ENCODE measurements at places on chromosomes 3 and 15.

GRCh38 chr3:186594591-186595113, 18.2 kb upstream of the AHSG start:
- DNase-seq = no peak

DNA sequence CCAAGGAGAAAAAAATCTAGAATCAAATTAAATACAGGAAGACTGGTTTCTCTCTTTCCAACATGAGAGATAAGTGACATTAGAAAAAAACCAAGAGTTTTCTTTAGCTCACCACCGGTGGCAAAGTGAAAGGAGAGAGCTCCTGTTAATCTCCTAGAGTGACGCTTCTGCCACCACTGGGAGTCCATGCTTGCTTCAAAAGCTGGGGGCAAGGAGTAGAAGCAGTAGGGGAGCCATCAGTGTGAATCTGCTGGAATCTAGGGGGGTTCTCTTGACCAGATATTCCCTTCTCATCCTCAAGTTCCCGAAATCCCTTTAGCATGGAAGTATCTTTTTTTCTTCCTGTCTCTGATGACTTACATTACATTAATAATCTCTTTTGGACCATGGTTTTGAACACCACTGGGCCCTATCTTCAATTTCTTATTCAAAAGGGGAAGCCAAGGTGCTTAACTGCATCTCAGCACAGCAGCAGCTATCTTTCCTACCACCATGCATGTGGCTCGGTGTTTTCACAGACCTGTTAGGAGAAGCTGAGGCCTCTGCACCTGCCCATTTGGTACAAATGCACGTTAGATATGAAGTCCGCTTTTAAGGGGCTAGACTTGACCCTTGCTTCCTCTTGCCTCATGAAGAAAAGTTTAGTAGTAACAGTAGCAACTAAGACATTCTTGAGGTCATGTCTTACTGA, 6.6 kb upstream of the ICE2 start:
- no peak for DNase-seq

DNA sequence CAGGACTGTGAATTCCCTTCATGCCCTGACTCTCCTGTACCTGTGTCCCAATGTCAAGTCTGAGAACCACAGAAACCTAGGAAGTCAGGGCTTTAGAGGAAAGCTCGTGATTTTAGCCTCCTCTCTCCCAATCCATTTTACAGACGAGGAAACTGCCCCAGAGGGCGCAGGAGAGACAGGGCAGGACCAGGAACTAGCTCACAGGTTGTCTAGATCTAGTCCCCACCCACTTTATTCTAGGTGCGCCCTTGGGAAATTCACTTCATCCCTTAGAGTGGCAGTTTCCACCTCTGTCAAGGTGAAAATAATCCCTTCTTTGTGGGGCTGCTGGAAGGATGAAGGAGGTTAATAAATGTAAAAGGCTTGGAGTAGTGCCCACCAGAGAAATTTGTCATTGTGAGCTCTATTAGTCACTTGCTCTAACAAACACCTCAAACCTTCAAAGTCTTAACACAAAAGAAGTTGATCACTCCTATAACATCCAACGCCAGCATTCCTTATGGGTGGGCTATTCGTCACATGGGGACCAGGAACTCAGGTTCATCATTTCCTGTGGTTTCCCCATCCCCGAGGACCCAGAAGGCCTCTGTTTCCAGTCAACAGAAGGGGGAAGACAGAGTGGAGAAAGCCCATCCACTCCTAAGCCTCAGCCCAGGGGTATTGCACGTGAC, 282.3 kb downstream of the XXYLT1 start:
- no peak for DNase-seq

- DNase-seq = peak; percentile 72
Observed at GRCh38 chr15:65580287-65580686, 30.6 kb downstream of the INTS14 start.

- no peak for DNase-seq
Observed at GRCh38 chr15:68618394-68618793, 39.6 kb downstream of the CORO2B start.

DNA sequence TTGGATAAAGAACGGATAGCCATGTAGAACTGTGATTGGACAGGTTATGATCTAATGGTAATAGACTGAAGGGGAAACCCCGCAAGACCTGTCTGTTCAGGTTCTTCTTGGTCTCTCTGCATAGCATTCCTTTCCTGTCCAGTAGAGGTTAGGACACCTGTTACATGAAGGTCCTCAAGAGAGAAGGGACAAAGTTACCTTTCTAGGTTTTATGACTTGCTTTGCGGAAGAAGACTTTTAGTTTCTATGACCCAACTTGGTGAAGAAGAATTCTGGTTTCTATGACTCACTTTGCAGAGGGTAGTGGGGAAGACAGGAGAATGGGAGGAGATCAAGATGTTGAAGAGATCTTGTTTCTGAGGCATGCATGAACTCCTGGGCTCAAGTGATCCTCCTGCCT, 97.9 kb upstream of the C3orf80 start:
- no peak for DNase-seq

DNA sequence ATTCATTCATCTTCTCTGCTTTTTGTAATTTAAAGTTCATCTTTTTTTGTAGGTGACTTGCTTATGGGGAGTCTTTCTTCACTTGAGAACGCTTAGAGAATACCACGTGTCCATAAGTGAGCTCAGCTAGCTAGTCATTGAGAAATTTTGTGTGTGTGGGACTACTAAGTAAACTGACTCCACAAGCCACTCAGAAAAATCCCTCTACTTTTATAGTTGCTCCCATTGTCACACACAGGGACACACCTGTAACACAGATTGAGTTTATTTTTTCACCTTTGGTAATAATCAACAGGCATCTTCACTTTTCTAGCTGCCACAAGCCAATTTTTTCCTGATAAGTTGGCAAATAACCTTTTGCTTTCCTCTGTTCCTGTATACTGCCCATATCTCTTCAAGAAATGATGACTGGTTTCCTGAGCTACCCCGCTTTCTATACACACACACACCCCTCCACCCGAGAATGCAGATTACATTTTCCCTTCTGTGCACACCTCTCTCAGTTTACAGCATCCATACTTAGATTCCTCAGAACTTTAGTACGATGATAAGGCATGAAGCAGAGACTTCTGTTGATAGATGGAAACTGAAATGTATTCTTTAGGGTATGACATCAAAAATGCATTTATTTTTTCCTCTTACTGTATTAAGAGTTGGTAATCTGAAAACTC, 4.6 kb downstream of the TSC22D2 start:
- DNase-seq = peak; percentile 94

- DNase-seq = no peak
Observed at GRCh38 chr3:79467721-79468120, 300.1 kb downstream of the ROBO1 start.

- peak; percentile 46 for DNase-seq
Observed at GRCh38 chr3:152615681-152616080, 219.2 kb upstream of the P2RY1 start.

GRCh38 chr3:15519096-15519495, 2.4 kb downstream of the COLQ start:
- DNase-seq = no peak

DNA sequence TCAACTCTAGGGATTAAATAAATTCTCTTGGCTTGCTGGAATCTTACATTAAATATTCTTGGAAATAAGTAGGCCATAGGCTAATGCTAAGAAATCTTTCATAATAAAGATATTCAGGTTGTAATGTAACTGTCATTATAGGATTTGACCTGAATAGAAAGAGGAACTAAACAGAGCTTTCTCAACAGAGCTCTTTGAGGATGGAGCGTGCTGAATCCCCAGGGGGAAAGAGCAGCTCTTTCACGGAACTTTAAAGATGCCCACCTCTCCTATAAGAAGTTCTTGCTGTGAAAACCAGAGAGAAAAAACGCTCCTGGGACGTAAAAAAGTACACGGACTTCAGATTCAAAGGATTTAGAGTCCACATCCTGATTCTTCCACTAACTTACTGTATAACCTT, 77.9 kb downstream of the NTRK3 start:
- no peak for DNase-seq

DNA sequence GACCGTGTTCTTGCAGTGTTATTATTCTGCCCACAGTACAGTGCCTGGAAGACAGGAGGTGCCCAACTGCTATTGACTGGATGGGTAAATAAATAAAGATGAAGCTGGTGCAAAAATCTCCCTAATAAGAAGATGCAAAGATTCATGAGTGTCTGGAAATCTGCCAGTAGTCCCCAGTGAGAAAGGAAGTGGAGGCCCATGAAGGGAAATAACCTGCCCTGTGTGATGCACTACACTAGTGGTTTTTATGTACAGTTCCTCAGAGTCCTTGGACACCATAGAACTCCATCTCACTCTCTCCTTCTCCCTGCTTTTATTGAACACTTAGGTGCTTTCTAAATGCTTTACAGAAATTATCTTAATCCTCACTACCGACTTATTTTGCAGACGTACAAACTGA, 8.3 kb upstream of the SUCLG2 start:
- no peak for DNase-seq

- DNase-seq = no peak
Observed at GRCh38 chr3:187900993-187901755, 155.9 kb upstream of the BCL6 start.

- DNase-seq = no peak
Observed at GRCh38 chr3:157063926-157064325, 96.0 kb downstream of the CCNL1 start.

- DNase-seq = no peak
Observed at GRCh38 chr3:151916781-151917180, 43.3 kb downstream of the SUCNR1 start.

DNA sequence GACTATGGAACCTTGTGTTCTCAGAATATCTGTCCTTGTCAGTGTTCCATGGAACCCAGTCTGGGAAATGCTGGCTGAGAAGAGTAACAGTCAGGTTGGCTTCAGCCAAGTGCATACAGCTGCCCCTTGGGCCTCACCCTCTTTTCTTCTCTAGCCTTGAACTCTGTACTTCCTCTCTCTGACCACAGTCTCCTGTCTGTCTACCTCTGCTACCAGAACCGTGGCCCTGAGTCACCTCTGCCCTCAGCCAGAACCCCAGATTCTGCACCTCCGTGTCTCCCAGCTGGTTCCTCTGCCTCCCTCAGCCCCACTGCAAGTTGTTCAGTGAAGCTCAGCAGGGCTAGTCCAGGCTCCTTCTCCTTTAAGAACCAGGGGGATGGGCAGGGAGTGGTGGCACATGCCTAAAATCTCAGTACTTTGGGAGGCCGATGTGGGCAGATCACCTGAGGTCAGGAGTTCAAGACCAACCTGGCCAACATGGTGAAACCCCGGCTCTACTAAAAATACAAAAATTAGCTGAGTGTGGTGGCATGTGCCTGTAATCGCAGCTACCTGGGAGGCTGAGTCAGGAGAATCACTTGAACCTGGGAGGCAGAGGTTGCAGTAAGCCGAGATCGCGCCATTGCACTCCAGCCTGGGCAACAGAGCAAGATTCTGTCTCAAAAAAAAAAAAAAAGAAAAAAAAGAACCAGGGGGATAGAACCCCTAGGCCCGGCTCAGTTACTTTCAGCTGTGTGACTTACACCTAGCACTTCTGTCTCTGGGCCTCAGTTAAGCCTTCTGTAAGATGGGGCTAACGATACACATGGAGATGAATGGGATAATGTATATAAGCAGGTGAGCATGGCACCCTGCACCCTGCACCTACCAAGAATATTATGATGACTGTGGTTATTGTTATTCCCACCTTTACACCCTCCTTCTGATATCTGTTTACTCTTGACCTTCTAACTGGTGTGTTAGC, 24.3 kb upstream of the TATDN2 start:
- DNase-seq = no peak

- DNase-seq = no peak
Observed at GRCh38 chr15:53246404-53246803, 456.3 kb upstream of the ONECUT1 start.

GRCh38 chr15:40831861-40832260, 3.4 kb upstream of the PPP1R14D start:
- DNase-seq = no peak

GRCh38 chr3:138092023-138092422, 23.4 kb downstream of the DZIP1L start:
- no peak for DNase-seq

DNA sequence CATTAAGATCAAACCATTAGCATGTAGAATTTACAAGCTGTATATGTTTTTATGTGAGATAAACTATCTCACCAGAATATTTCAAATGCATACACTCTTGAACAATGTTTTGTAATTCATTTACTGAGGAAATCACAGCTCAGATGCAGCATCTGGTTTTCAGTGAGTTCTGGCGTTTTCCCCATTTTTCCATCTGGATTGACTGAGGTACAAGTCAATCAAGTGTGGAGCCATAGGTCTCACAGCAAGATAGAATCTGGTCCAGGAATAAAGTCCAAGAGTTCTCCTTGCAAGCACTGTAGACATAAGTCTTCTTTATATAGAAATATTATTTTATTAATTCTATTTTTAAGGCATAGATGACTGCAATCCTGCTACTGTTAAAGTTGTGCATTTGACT, 219.3 kb downstream of the ZBBX start:
- no peak for DNase-seq

DNA sequence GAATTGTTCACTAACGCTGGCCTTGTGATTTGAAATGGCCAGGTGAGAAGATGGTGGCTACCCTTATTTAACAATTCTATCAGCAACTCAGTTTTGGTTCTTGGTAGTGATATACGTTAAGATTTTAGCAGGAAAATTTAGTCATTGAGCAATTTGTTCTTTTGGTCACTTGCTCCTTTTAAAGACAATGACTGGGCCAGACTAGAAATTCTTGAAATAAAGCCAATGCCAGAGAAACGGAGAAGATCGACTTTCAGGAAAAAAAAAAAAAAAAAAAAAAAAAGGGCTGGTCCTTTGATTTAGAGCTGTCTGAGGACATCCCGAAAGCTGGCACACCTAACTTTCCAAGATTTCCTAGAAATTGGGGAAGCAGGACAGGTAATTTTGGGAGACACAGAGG, 178.5 kb downstream of the FNDC3B start:
- DNase-seq = no peak

DNA sequence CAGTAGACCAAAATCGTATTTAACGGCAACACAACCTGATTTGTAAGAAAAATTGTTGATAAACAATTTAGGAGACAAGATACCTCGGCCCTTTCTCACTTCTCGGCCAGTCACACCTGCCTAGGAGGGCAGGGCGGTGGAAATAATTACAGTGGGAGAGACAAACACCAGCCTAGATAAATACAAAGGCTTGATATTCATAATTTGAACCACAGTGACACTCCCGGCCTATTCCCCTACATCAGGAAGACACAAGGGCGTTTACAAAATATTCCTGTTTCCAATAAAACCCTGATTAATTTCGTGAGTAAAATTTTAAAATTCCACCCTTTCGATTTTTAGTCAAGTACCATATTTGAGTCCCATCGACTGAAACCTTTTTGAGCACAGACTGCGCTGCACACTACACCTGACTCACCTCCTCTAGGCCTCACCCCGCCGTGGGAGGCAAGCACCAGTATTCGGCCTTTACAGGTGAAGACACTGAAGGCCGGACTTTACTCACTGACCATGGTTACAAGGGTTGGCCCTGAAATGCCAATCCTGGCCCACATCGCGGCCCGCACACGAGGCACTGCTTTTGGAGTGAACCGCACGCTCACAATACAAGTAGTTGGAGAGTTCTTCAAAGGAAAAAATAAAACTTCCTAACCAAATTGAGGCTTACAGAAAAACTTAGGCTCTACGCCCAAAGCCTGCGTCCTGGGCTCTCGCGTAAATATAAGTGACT, 794 bp downstream of the ARPP19 start:
- peak; percentile 68 for DNase-seq

All from RKO (cell line).